ENCODE measurements at places on chromosomes 7 and 10.

DNA sequence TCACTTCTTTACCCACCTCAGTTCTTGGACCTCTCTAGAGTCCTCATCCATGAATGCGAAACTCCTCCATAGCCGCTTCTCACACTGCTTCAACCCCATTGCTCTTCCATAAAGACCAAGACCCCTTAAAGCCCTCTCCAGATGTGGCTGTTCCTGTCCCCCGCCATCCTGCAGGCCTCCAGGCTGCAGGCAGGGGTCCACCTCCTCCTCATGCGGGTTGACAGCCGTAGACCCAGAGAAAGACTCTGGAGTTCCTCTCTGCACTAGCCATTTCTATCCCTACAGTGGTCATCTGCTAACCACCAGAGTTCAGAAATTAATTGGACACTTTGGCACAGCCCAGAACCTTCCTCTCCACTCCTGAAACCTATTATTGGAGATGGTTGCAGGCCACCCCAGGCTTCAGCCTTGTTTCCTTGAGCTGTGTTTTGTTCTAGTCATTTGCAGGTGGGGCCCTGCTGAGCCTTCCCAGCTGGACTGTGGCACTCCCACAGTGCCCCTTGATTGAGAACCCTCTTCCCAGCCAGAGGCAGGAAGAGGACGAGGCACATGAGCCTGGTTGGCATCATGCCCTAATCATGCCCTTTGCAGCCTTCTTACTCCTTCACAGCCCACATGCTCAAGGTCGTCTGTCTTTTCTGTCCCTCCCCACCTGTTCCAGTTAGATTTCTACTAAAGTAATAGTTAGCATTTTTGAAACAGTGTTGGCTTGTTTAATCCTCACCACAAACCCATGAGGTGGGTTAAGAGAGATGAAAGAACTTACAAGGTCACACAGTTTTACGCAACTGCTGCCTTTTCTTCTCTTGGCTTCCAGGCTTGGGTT, 23.9 kb downstream of the CUL1 start:
- no peak for DNase-seq

GRCh38 chr7:1322240-1323110, 89.8 kb downstream of the UNCX start:
- no peak for DNase-seq

- no peak for DNase-seq
Observed at GRCh38 chr10:49617121-49618020, 3.5 kb downstream of the CHAT start.

DNA sequence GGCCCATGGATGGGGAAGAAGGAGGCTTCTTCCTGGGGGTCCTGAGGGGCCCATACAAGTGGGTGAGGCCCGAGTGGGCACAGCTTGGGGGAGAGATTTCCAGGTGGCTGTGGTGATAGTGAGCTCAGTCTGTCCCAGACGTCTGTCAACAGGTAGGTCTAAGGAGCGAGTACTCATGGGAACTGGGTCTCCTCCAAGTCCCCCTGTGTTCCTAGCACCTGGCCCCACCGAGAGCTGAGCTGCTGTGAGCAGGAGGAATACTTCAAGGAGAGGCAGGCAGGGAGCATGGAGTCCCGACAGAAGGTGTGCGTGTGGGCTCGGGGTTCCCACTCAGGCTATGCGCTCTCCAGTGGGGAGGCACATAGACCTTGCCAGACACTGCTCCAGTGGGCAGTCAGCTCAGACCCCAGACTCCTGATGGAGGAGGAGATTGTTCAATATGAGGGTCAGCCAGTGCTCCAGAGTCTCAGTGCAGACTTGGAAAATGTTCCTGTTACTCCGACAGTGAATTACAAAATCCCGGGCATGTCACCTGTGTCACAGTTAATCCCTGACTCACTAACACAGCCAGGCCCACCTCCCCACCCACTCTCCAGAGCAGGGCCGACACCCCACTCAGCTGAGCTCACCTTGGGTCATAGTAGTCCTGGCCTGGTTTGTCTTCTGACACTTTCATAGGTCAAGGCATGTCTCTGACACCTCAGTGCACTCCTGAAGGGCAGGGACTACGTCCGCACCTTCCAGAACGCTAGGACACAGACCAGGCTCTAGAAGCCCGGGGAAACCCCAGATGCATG, 28.2 kb upstream of the C10orf53 start:
- no peak for DNase-seq

GRCh38 chr7:20795881-20796280, 9.2 kb upstream of the SP8 start:
- no peak for DNase-seq

Data from activated CD8-positive, alpha-beta memory T cell treated with anti-CD3 and anti-CD28 coated beads for 1 hour (primary cell).